IMR-90 (cell line): ENCODE measurements at places on chromosomes 5 and 9. TPM values are rescaled to one million over a fixed set of nuclear protein-coding genes. Genes with fewer than 3 reads are reported as not detected.
A peak's percentile ranks its signal among the peaks of the same experiment; 100 is the strongest.

The FOXD1 gene
- total RNA-seq = 3.2 and 6.4 TPM in 2 replicates

The IRX2 gene
- total RNA-seq = 0.36 and 0.56 TPM in 2 replicates

The ANGPTL2 gene
- 9.5 and 14.7 TPM in 2 replicates for total RNA-seq

The PTPRD gene
- total RNA-seq = 0.18 and 0.28 TPM in 2 replicates

The PCDHGB6 gene
- 2.2 and 2.8 TPM in 2 replicates for total RNA-seq

The CMYA5 gene
- 0.83 and 0.90 TPM in 2 replicates for total RNA-seq

The TMC1 gene
- total RNA-seq = not detected in 2 replicates

The BTNL8 gene
- total RNA-seq = not detected in 2 replicates

The CDC20B gene
- total RNA-seq = not detected in 2 replicates

The CTNND2 gene
- total RNA-seq = not detected in 2 replicates

The PDCD1LG2 gene
- total RNA-seq = 29.7 and 33.3 TPM in 2 replicates

The MROH2B gene
- total RNA-seq = not detected in 2 replicates

The ADAMTS13 gene
- under 0.01 and 0.18 TPM in 2 replicates for total RNA-seq

The IL4 gene
- not detected in 2 replicates for total RNA-seq

The SPAAR gene
- 0.18 and 0.28 TPM in 2 replicates for total RNA-seq

The PCDH12 gene
- under 0.01 and 0.18 TPM in 2 replicates for total RNA-seq

- peak; percentile 86 for DNase-seq
Observed at GRCh38 chr9:121399883-121400607, 30.0 kb upstream of the STOM start.

DNA sequence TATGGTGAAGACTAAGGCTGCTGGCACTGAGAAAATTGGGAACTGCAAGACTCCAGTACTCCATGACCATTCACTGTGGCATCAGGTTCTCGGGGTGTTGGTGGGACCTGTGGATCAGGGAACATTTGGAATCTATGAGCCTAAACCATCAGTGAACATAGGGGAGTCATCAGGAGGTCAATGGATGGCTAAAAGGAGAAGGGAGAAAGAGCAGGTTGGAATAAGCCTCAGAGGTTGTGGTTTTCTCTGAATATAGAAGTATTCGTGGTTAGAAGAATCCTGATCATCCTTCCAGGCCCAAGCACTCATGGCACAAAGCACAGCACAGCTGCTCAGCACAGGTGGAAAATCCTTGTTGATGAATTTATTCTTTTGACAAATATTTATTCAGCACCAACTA is 156.6 kb downstream of the SEMA6A start:
- DNase-seq = no peak

GRCh38 chr9:105242062-105242461 is 2.4 kb upstream of the SLC44A1 start:
- no peak for DNase-seq

- no peak for DNase-seq
Observed at GRCh38 chr9:27755846-27756245, 182.6 kb upstream of the C9orf72 start.

GRCh38 chr9:120892748-120893610 is 16.0 kb upstream of the PHF19 start:
- DNase-seq = peak; percentile 94

- DNase-seq = no peak
Observed at GRCh38 chr5:57432876-57433275, 49.7 kb downstream of the ACTBL2 start.

DNA sequence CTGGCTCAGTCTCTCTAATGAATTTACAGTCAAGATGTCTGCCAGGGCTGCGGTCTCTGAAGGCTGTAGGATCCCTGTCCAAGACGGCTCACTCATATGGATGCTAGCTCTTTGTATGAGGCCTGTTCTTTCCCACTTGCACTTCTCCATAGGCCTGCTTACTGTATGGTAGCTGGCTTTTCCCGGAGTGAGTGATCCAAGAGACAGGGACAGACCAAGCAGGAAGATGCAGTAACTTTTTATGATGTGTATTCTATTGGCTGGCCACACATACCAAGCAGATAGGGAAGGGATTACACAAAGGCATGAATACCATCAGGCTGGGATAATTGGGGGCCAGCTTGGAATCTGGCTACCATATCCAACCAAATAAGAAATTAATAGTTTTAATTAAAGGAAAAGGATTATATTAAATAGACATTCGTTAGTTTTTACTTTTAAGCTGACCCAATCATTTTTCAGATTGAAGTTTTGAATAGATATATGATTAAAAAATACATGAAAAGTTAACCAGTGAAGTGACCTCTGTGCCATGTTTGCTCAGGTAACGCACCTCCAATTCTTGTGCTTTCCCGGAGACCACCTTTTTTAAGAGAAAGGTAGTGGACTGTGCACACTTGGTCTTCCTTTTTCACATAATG is 20.6 kb downstream of the NSD1 start:
- peak; percentile 36 for DNase-seq

DNA sequence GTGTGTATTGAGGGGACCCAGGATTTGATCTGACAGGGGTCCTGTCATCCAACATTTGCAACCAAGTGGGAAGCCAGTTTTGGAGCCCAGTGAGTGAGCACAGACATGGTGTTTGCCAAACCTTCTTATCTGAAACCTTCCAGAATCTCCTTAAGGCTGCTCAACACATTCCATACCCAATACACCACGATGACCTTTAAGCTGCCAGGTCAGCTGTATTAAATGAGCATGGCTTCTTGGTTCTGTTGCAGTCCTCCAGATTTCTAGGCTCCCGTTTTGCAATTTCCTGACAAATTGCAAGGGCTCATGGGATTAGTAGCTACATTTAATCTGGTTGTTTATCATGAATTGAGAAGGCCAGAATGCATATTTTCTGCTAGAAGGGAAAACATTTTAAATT is 124.2 kb upstream of the ATP10B start:
- no peak for DNase-seq

- DNase-seq = peak; percentile 50
Observed at GRCh38 chr9:13427587-13427986, 148.1 kb upstream of the MPDZ start.

DNA sequence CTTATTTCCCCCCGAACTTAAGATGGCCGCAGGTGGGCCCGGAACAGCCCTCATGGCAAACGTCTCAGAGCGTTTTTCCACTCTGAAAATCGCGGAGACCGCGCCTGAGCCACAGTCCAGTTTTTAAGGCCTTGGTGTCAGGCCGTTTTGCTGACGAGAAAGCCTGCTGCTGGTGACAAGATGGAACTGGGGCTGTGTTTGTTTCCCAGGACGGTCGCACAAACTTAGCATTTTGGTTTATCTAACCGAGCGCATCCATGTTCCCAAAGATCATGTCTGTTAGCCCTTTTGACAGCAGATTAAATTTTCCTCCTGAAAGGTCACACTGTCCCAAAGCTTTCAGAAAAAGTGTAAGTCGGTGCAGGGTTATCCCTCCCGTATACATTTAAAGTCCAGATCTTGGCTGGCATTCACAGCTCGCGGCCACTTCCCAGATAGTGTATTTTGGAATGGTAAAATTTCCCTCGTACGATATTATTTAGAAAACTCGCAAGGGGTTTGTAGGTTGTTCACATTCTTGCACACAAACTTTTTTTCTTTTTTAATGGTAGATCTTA is 812 bp downstream of the SREK1 start:
- no peak for DNase-seq

DNA sequence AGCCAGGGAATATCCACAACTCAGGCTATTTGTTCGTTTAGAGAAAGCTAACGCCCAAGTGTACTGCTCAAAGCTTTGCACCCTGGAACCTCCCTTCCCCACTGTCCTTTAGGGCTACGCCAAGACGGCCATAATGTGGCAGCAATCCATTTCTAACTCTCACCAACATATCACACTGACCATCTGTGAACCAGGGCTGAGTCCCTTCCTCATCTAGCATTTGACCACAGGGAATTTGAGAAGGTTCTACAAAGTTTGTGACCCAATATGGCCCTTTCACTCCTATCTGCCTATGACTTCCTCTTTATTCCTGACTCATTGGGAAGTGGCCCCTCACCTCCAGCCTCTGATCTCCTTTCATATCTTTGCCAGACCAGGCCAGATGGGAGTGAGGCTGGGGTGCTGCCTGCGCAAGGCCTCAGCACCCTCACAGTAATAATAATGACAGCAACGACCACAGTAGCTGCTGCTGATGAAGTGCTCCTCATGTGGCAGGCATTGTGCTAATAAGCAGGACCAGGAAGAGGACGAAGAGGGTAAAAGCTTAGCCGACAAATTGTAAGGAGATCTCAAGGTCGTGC is 9.3 kb upstream of the ARAP3 start:
- no peak for DNase-seq

GRCh38 chr5:90601468-90601867 is 42.9 kb downstream of the ADGRV1 start:
- DNase-seq = no peak

- DNase-seq = no peak
Observed at GRCh38 chr5:92081958-92082712, 699.0 kb upstream of the ARRDC3 start.

- no peak for DNase-seq
Observed at GRCh38 chr5:147750065-147750464, 32.5 kb downstream of the JAKMIP2 start.

DNA sequence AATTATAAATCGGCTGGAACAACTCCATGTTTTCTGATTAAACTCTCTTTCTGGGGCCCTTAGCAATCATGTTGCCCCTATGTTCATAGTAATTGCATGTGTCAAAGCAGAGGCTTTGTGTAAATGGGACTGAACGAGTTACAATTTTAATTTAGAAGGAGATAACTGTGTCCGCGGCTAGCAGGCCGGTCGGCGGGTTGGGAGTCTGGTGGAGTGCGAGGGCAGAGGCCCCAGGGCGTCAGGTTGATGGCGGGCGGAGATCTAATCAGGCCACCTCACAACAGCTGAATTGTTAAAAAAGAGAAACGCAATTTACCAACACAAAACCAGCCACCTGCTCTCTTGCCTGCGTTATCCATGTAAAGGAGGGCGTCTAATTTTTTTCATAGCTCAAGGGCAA is 134.9 kb upstream of the LPCAT1 start:
- DNase-seq = no peak

- DNase-seq = no peak
Observed at GRCh38 chr5:126640866-126641265, 40.1 kb downstream of the PHAX start.

DNA sequence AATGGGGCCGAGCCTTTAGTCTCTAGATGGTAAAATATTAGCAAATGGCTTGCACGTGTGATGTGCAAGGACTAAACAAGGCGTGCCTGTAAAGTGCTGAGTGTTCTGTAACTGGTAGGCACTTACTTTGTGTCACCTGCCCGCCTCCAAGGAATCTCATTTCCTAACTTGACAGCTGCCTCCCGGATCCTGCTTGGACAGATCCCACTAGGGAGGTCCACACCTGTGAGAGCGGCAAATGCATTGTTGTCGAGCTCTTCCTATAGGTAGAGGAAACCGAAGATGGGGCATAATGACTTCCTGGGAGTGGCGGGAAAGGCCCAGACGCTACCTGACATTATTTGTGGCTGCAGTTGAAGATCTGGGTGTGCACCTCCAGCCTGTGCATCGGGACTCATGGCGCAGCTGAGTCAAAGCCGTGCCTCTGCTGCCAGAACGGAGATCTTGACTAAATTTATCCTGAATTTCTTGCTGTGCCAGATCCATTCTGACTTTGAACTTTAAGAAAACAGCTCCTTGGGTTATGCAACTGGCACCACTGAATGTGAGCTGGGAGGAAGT is 79.8 kb downstream of the TENT4A start:
- DNase-seq = no peak

GRCh38 chr9:100591139-100591538 is 13.3 kb downstream of the CAVIN4 start:
- DNase-seq = no peak
